ENCODE measurements at places on chromosomes 7 and 10. TPM values are rescaled to one million over a fixed set of nuclear protein-coding genes. Genes with fewer than 3 reads are reported as not detected.

Gene PLPP4
- total RNA-seq = not detected

Gene RPA3
- total RNA-seq = 18.2 TPM

Gene NSUN6
- 8.5 TPM for total RNA-seq

- DNase-seq = no peak
These were observed 67.5 kb downstream of the DNAJB9 start for GRCh38 chr7:108637049-108637621.

DNA sequence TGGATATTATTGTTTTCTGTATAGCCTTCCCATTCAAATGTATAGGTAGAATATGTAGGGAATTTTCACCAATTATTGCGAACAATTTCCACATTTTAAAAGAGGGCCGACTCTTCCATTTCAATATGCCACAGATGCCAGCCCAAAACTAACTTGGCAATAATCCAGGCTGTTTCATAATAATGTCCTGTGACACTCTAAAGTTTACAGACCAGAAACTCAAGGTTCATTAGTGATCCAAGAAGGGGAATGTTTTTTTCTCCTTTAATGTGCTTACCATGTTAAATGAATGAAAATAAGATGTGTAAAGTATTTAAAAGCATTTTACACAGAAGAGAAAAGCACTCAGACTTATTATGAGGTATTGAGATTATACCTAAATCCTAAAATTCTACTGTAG, 63.0 kb upstream of the FAM3C start:
- no peak for DNase-seq

DNA sequence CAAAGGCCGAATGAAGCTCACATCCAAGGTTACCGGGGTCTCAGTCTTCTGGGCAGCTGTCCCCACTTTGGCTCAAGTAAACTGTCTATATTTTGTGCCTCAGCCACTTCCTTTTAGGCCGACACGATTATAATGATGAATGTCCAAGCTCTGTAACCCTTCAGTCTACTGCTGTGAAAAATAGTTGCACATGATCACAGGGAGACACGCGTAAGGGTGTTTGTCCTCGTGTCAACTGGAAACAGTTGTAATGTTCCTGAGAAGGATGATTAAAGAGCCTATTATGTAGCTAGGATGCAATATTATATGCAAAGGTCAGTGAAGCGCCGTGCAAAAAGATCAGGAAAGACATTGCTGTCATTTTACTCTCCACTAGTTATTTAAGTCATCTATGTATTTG, 559.9 kb downstream of the SDK1 start:
- no peak for DNase-seq

- DNase-seq = no peak
These were observed 207.3 kb upstream of the SH2B2 start for GRCh38 chr7:102079140-102080018.

GRCh38 chr7:45993621-45994020, 72.5 kb upstream of the IGFBP3 start:
- DNase-seq = no peak

DNA sequence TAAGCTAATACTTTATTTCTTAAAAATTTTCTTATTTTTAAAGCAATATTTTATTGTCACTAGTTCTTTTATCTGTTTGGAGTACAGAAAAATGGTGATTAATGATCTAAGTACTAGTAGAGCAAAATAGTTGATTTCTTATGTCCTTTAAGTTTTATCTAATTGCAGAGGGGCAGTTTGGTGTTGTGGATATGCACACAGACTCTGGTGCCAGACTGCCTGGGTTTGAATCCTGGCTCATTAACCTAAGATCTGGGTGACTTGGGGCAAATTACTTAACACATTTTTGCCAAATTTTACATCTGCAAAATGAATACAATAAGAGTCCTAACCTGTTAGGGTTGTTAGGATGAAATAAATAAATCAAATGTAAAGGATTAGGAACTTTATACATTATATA, 10.7 kb upstream of the PRPS1L1 start:
- DNase-seq = no peak

DNA sequence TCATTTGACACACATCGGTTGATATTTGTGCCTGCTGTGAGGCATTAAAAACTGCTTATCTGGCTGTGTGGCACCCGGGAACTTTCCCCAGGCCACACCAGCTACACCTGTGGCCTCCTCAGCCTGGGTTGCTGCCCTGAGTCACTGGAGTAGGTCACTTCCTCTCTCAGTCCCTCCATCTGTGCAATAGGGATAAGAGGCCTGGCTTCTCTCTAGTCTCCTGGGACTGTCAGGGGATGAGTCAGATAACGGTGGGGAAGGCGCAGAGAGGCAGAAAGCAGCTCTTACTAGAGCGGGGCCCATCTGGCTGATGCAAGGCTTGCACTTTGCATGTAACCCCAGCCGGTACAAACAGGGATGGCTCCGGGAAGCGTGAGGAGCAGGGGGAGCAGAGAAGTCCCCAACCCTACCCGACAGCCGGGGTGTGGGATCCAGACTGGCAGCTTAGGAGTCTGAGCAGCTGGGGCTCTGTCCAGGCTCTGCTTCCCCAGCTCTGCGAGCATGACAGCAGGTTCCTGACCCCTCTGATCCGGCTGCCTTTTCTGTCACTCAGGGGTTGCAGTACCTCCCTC, 34.0 kb downstream of the DNAJB12 start:
- DNase-seq = peak; percentile 94
